Omental fat pad (tissue), 4 donors: ENCODE measurements at places on chromosomes 6 and 20. TPM values are rescaled to one million over a fixed set of nuclear protein-coding genes. Genes with fewer than 3 reads are reported as not detected.

GRCh38 chr20:57560554-57561355 lies at the start of gene PCK1:
TSS of gene PCK1 (plus strand) at chr20:57561110. CDS start at chr20:57561412, 302 bp downstream.
- DNase-seq: peak; percentile 68

- DNase-seq: no peak
Observed at GRCh38 chr6:83429857-83430610, 817 bp downstream of the ME1 start.

Gene SLC4A11
- total RNA-seq: 1.1 TPM

- no peak for DNase-seq
Observed at GRCh38 chr6:24916496-24916895, 19.3 kb downstream of the RIPOR2 start.

Gene TFAP2C
- 11.6 TPM for total RNA-seq

- DNase-seq: no peak
Observed at GRCh38 chr20:4766631-4767030, 44.9 kb downstream of the PRND start.

DNA sequence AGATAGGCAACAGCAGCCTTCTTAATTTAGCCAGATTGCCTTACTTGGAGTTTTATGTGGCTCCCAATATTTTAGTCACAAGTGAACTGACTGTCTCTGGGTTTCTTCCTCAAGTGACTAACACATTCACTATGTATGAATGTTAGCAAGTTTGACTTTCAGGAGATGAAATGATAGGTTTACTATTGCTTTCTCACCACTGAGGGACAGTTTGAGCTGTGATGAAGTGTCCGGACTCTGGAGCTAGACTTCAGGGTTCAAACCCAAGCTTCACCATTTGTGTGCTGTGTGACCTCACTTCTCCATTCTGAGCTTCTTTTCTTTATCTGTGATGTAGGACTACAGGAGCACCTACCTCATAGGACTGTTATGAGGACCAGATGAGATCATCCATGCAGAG lies 8.2 kb downstream of the DHX35 start:
- no peak for DNase-seq

GRCh38 chr6:26520237-26520849 lies 17.8 kb upstream of the HMGN4 start:
- no peak for DNase-seq

DNA sequence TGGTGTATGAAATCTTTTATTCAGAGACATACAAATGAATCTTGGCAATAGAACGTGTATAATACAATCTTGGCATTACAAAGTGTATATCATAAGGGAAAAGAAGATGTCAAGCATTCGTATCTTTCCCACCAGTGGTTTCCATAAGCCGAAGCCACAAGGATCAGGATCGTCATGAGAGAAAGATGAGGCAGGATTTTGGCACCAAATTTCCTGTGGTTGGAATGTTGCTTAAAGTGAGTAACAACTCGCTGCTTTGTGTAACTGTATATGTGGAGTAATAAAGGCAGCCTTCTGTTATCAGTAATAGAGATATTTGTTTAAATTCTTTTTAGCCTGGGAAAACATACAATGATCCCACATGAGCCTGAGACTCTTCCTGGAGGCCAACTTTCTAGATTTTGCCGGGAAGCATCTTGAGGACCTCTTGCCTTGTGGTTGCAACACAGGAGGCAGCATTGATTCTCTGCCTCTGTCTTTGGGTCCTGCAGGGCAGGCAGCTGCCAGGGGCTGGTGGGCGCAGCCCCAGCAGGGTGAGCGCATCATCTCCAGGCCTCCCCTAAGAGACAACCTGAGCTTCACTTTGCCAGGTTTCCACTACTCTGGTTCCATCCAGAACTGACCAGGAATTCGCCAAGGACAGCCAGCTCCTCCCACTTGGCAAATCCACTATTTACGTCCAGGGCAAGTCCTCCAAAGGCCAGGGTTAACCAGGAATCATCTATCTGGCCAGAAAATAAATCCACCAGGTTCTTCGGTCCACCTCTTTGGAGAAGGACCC lies 230.9 kb upstream of the SULF2 start:
- no peak for DNase-seq

DNA sequence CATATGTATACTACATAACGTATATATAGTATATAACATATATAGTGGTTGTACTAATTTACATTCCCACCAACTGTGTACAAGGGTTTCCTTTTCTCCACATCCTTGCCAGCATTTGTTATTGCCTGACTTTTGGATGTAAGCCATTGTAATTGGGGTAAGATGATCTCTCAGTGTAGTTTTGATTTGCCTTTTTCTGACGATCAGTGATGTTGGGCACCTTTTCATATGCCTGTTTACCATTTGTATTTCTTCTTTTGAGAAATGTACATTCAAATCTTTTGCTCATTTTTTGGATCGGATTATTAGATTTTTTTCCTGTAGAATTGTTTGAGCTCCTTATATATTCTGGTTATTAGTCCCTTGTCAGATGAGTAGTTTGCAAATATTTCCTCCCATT lies 11.4 kb downstream of the SYNJ2 start:
- DNase-seq: no peak

- no peak for DNase-seq
Observed at GRCh38 chr6:151213352-151213751, 26.4 kb upstream of the AKAP12 start.

Gene RAET1E
- total RNA-seq: 2.9 TPM

DNA sequence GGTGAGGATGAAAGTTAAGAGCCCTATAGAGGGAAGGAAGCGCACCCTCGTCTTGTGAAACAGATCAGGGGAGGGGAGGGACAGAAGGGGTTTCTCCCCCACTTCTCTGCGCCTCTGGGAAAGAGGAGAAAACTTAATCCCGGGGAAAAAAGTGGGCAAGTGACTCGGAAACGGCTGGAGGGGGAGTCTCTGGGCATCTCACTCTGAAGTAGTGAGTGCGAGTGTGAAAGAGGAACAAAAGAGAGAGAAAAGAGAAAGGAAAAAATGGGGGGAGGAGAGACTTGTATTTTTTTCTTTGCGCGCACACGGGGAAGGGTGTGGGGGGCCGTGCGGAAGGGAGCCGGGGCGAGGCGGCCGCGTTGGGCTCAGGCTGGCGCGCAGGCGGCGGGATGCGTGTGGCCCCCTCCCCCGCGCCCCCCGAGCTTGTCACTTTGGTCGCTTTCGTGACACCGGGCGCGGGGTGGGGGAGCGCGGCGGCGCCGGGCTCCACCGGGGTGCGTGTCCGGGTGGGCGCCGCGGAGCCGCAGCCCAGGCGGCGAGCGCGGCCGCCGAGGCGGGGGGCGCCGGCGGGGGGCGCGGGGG lies 454 bp downstream of the L3MBTL3 start:
- DNase-seq: no peak

DNA sequence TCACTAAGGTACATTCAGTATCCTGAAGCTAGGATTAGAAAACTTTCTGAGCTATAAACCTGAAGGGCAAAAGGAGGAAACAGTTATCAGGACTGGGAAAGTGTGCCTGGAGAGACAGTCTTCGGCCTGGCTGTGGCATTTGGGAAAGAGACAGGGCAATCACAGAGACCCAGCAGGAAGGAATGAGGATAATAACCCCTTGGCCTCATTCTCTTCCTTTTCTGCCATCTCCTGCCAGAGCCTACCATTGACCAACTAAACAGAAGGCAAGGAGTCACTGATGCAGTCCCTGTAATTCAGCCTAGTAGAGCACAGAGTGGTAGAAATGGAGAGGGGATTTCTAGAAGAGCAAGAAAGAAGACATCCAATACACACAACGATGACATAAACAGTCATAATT lies 359.4 kb downstream of the HDGFL1 start:
- DNase-seq: no peak

DNA sequence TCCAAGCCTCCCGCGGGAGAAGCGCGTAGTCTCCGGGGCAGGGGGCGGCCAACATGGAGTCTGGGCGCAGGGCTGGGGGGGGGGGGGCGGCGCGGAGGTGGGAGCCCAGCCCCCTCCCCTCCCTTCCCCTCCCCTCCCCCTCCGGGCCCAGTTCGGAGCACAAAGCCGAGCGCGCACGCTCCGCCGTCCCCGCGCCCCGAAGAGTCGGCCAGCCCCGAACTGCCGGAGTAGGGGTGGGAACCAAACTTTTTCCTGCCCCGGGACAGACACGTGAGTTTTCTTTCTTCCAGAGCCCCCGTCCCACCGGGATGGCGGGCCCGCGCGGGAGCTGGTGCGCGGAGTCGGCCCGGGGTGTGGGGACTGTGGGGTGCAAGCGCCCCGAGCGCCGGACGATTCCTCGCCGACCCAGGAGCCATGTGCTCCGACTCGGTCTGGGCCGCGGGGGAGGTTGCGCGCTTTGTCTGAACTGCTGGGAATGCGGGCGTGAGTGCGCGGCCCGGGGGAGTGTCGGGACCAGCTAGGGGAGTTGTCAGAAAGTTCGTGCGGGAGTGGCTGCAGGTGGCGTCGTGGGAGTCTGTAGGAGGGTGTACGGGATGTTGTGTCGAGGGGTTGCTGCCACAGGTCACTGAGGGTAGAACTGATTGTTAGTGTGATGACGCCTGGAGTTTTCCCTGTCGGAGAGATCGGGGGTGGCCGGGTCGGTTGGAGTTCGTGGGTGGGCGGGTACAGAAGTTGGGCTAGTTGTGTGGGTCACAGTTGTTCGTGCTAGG lies 1.2 kb downstream of the TGIF2 start:
- DNase-seq: peak; percentile 37

- no peak for DNase-seq
Observed at GRCh38 chr6:55199239-55199638, 24.9 kb downstream of the HCRTR2 start.

Gene TMEM14B
- total RNA-seq: 74.1 TPM

Gene LIN28B
- not detected for total RNA-seq

DNA sequence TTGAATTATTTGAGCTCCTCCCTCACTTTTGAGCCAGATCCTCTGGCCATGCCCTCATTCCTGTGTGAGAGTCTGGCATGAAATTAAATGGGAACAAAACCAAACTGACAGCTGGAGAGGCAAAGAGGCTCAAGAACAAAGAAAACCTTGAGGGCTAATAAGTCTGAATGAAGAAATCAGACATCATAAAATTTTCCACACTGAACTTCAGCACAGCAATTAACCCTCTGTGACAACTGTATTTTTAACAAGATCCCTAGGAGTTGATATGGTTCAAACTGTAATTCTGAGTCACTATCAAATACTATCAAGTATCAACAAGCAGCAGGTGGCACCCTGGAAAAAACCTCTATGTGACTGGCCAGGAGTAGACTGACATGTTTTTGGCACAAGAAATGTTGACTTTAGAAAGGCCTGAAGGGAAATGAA lies 109.4 kb upstream of the EMILIN3 start:
- no peak for DNase-seq

Gene MYB
- 0.56 TPM for total RNA-seq

Gene FUCA2
- total RNA-seq: 38.4 TPM

Gene EYS
- total RNA-seq: 1.4 TPM

Gene KCNQ5
- total RNA-seq: not detected

Gene WFDC2
- 3.0 TPM for total RNA-seq

DNA sequence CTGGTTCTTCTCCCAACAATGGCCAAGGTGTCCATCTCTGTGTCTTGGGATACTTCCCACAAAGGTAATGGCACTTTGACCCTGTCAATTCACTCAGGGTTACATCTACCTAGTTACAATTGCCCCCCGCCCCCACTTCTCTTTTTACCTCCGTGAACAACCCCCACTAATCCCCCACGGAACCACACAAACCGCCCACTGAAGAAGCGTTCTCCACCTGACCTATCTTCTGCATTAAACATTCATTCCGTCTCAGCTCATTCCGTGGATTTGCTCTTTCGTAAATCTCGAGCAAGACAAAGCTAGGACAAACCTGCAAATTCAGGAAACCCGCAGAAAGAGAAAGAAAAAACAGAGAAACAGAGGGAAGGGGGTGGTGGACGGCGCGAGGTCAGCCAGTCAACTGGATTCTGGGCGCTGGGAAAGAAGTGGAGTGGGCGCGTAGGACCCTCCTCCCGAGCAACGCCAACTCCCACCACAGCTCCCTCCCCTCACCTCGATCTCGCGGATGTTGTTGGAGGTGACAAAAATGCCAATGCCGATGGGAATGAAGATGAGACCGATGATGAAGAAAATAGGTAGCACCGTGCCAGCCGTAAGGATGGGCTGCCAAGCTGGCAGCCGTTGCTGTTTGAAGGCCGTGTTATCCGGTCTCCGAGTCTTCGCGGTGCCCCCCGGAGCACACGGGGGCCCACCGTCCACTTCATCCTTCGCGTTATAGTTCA lies 523 bp downstream of the TMEM30A start:
- DNase-seq: no peak

DNA sequence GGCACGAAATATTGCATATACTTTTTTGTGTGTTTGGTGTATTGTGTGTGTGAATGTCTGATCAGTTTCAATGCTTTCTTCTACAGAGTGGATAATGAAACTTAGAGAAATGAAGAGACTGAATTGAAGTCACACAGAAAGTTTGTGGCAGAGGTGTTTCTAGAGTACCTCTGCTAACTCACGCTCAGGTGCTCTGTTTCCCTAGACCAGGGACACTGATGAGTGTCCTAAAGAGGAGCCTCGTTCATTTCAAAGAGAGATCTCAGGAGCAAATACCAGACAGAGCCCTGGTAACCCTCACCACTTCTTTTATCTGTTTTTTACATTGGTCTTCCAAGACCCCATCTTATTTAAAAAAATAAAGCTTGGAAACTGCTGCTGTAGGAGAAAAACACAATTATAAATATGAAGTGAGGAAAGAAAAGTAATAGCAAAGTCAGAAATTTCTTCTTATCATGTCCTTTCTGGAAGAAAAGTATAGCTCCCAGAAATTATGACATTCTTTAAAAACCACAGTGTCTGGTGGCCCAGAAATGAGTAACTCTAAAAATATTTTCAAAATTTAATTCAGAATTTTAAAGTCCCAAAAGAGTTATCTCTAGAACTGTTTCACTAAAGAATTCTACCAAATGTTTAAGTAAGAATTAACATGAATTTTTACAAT lies 720.6 kb downstream of the RFPL4B start:
- no peak for DNase-seq

GRCh38 chr6:167020206-167020605 lies 21.0 kb downstream of the CEP43 start:
- DNase-seq: no peak

GRCh38 chr20:14355791-14356190 lies 18.4 kb upstream of the FLRT3 start:
- DNase-seq: no peak

- no peak for DNase-seq
Observed at GRCh38 chr6:20952699-20953474, 418.6 kb downstream of the CDKAL1 start.

Gene IGF2R
- total RNA-seq: 69.9 TPM

DNA sequence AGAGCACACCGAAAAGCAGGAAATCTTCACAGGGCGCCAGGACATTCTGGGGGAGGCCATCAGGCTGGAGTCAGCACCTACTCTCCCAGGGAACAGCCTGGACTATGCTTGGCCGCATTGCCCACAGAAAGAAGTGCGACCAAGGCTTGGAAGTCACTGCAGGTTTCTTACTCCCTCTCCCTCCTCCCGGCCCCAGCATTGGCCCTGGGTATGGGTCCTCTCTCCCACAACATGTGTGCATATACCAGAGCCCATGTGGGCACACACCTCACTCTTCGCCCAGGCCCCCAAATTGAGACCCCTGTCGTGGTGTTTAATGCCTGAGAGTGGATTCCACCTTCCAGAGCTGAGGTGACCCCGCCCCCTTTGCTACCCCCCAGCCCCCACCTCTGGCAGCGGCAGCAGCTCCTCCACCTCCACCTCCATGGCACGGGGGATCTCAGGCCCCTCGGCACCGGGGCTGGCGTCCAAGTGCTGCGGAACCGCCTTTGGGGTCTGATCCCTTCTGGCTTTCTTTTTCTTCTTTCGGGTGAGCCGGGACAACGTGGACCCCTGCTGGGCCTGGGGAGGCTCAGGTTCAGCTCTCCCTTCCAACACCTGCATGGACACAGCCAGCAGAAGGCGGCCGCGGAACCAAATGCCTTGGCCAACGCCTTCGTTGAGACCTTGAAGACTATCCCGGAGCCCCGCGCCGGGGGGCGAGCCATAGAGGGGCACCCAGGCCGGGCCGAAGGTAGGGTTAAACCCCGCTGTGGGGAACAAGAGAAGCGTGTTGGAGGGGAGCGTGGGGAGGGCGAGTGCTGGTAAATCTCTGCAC lies 15.2 kb upstream of the SPAG4 start:
- no peak for DNase-seq

Gene DNAH8
- not detected for total RNA-seq
